Osteocyte (in vitro differentiated cells): ENCODE measurements at places on chromosomes 11 and 22. TPM values are rescaled to one million over a fixed set of nuclear protein-coding genes. Genes with fewer than 3 reads are reported as not detected.
A peak's percentile ranks its signal among the peaks of the same experiment; 100 is the strongest.

- peak; percentile 85 for DNase-seq
- no peaks in the 10 kb centered on the region for H3K36me3 ChIP-seq
- H3K4me3 ChIP-seq: no peak overlapping the region
- peaks cover 20% of the 10 kb centered on the region for H3K4me1 ChIP-seq
- no peaks in the 10 kb centered on the region for H3K27me3 ChIP-seq
These were observed 58.1 kb downstream of the CHRDL2 start for GRCh38 chr11:74672956-74673692.

DNA sequence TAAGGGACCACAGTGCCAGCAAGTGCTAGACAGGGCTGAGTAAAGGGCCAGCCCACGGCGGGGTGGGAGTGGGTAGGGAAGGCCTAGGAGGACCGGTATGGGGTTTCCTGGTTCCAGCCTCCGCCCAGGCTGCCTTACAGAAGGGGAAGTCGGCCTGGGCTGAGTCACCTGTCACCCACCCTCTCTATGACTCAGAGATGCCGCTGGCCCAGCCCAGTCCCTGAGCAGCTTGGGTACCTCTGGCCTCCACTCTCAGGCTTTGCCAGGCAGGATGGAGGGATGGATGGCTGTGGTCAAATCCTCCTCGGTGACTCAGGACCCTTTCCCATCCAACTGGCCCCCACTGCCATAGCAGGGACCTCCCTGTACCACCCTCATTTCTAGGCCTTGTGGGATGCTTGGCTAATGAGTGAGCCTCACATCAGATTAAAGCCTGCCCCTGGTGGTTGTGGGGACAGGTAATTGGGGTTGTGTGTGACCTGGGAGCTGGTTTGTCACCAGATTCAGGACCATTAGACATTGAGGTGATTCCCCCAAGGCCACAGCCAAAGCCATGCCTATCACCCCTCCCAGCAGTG lies 13.9 kb downstream of the SLC35E4 start:
- H3K27me3 ChIP-seq: no peaks in the 10 kb centered on the region
- peaks cover 6% of the 10 kb centered on the region for H3K4me1 ChIP-seq
- H3K4me3 ChIP-seq: no peak overlapping the region
- H3K36me3 ChIP-seq: peaks cover 5% of the 10 kb centered on the region
- no peak for DNase-seq

DNA sequence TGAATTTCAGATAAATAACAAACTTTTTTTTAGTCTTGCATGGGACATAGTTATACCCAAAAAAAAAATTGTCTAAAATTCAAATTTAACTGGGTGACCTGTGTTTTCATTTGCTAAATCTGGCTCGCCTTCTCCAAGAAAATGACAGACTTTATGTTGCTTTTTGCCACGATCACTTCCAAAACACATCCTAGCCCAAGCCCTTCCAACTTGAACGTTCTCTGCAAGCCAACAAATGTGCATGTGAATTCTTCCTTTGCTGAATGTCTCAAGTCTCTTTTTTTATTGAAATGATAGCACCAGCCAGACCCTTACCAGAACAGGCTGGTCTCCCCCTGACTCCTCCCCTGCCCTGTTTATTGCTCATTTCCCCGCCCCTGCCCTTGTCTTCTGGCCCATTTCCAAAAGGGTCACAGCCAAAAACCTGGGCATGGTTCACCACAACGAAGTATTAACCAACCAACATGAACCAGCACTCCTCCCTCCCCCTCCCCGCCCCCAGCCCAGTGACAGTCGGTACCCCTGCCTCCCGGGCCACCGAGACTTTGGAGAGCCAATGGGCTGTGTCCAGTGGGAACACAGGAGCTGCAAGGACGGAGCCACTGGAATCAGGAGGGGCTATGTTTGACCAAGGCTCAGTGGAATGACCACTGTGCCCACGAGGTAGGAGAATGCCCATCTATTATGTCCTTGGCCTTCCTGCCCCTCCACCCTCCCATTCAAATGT lies 63.2 kb downstream of the BTG4 start:
- H3K27ac ChIP-seq: no peak overlapping the region
- no peaks in the 10 kb centered on the region for H3K36me3 ChIP-seq
- peak; percentile 54 for DNase-seq
- no peak overlapping the region for H3K4me3 ChIP-seq
- peaks cover 22% of the 10 kb centered on the region for H3K27me3 ChIP-seq
- H3K4me1 ChIP-seq: no peaks in the 10 kb centered on the region

Gene SLC22A25
- total RNA-seq: not detected in 2 replicates

Gene LRRC74B
- total RNA-seq: not detected in 2 replicates

Gene OOSP1
- not detected in 2 replicates for total RNA-seq

- no peak overlapping the region for H3K27ac ChIP-seq
- H3K4me3 ChIP-seq: no peak overlapping the region
- H3K4me1 ChIP-seq: no peaks in the 10 kb centered on the region
- peaks cover 12% of the 10 kb centered on the region for H3K27me3 ChIP-seq
These were observed 20.2 kb downstream of the MPPED1 start for GRCh38 chr22:43431808-43432554.

Gene SYVN1
- total RNA-seq: 53.6 and 57.1 TPM in 2 replicates

- H3K4me3 ChIP-seq: no peak overlapping the region
- no peaks in the 10 kb centered on the region for H3K36me3 ChIP-seq
- no peaks in the 10 kb centered on the region for H3K27me3 ChIP-seq
- peaks cover 12% of the 10 kb centered on the region for H3K4me1 ChIP-seq
- no peak for DNase-seq
These were observed 29.6 kb downstream of the EHF start for GRCh38 chr11:34650528-34650927.

DNA sequence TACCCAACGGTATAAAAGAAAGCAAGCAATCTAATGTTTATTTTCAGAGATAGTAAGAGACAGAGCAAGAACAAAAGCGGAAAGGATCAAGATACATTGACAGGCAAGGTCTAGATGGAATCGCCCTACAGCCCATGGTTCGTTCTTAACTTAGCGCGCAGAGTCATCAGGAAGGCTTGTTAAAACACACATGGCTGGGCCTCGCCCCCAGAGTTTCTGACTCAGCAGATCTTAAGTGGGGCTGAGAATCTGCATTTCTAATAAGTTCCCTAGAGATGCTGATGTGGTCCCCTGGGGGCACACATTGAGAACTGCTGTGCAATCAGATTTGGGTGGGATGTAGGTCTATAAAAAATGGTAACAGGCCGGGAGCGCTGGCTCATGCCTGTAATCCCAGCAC lies 35.8 kb upstream of the CHRM4 start:
- no peak overlapping the region for H3K4me3 ChIP-seq
- H3K27me3 ChIP-seq: no peaks in the 10 kb centered on the region
- DNase-seq: no peak
- peaks cover 19% of the 10 kb centered on the region for H3K36me3 ChIP-seq

Gene CXCR5
- total RNA-seq: not detected in 2 replicates

Gene UBASH3B
- 40.9 and 43.5 TPM in 2 replicates for total RNA-seq

DNA sequence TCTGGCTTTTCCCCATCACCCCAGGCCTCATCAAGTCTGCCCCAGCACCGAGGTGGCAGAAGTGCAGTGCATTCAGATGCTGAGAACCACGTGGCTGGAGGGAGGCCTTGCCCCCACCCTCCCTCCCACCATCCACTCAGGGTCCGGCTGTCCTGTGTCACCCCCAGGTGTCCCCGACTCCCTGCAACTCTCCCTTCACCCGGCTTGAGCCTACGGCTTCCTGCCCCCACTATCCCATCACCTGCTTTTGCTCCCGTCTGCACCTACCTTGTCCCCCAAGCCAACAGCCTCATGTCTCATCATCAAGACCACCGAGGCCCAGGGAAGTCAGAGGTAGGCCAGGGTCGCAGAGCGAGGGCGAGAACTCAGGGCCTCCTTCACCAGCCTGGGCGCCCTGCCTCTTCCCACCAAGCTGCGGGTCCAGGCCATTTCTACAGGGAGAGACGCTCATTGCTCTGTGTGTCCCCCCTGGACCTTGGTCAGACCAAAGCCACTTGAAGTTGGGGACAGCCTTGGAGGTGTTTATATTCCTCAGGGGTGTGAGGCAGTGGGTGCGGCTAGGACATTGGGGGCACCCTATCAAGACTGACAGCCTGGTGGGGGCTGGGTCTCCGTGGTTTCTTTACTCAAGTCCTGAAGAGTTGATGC lies 66.2 kb upstream of the CCND1 start:
- H3K27ac ChIP-seq: no peak overlapping the region
- H3K4me1 ChIP-seq: no peaks in the 10 kb centered on the region
- DNase-seq: no peak
- no peak overlapping the region for H3K4me3 ChIP-seq
- no peaks in the 10 kb centered on the region for H3K27me3 ChIP-seq
- no peaks in the 10 kb centered on the region for H3K36me3 ChIP-seq

Gene SLC22A8
- not detected in 2 replicates for total RNA-seq

Gene CHRNA10
- total RNA-seq: 0.94 and 1.1 TPM in 2 replicates

DNA sequence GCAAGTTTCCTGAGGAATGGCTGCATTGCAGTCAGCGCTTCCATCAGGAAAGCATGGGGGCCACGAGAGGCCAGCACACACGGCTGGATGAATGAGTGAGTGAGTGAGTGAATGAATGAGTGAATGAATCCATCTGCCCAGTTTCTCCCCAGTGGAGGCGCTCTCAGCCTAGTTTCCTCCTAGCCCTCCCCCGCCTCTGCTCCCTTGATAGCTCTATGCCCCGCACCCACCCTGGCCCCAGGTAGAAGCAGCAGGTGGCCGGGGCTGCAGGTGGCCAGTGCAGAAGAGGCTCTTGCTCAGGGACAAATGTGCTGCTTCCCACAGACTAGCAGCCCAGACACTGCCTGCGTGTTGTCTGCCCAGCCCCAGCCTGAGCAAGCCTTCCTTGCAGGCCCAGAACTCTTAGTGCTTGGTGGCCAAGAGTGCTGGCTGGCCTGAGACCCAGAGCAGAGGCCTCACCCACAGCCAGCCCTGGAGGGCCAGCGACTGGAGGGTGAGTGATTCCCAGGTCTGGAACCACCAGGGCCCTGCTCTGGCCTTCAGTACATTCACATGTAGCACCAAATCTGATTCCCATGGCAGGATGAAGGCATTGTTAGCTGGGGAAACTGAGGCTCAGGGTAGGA lies 31.1 kb upstream of the PDGFB start:
- no peak for DNase-seq
- peak overlapping the region; percentile 27 for H3K27ac ChIP-seq
- H3K27me3 ChIP-seq: no peaks in the 10 kb centered on the region

GRCh38 chr11:120168960-120169681 lies 31.2 kb upstream of the TRIM29 start:
- DNase-seq: peak; percentile 91
- H3K27me3 ChIP-seq: peaks cover 68% of the 10 kb centered on the region
- no peak overlapping the region for H3K27ac ChIP-seq
- H3K36me3 ChIP-seq: no peaks in the 10 kb centered on the region
- H3K4me3 ChIP-seq: peak overlapping the region; percentile 72
